ENCODE measurements at places on chromosomes 16 and 17.
A peak's percentile ranks its signal among the peaks of the same experiment; 100 is the strongest.

DNA sequence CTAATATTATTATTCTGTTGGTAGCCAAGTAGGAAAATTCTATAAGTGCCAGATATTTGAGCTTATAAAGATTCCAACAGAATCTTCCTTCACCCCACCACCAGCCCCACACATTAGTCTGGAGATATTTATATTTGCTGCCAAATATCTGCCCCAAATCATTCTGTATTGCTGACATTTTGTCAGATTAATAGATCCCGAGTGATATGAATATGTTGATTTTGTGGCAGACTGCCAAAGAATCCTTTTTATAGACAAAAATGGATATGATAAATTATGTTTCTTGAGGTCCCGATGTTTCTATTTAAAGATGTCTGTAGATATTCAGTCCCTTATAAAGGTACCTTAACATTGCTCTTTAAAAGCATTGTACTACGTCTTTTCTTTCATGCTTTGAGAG, 162.2 kb upstream of the KCNJ16 start:
- DNase-seq, result no peak

DNA sequence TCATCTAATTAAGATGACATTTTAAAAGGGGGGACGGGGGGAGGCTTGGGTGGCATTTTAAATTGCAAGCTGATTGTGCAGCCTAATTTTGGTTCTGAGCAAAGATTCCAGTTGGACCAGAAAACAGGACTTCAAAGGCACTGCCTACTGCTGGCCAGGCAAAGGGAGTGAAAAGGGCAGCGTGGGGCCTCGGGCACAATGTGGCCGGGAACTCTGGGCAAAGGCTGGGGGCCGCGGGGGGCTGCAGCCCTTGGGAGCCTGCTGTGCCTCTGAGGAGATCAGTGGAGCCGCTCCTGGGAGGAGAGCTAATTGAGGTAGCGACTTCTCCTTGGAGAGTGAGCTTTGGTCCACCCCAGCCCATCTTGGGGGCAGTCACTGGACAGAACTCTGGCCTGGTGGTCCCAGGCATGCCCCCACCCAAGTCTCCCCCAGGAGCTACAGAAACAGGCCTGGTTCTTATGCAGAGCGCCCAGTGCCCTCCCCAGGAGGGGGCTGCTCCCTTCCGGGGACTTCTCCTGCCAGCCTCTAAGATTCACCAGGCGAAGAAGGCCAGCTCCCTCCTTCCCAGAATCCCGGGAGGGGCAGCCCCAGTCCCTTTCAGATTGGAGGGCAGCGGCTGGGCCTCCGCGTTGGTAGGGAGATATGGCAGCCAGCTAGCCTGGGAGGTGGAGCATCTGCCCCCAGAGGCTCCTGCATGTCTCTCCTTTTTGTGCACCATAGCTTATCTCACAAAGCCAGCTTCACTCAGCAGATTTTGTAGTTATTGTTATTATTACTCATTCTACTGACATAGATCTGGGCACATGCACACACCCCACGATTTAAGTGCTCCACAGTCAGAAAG, 115.6 kb downstream of the GNAO1 start:
- no peak for DNase-seq

DNA sequence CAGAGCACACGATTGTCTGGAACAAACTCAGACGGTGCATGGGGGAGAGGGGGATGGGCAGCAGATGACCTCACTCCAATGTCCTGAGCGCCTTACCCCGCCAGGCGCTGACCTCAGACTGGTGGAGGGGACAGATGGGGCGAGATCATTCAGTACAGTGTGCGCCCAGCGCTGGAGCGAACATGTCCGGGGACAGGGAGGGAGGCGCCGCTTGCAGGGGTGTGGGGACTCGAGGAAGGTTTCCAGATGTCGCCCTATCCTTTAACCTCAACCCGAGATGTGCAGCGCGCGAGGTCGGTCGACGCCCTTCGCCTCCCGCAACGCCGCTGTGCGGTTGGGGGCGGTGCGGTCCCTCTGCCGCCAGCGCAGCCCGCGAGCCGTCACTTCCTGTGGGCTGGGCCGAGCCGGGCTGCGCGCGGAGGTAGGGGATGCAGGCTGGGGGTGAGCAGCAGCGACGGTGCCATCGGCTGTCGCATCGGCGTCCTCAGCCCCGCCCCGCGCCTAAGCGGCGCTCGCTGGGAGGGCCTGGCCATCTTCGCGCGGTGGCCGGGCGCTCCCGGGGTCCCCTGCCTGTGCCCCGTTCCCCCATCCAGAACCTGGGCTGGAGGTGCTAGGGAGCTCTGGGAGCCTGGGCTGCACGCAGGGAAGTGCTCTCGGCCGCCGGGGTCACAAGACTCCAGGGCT, 5.3 kb upstream of the CDR2L start:
- peak; percentile 87 for DNase-seq

DNA sequence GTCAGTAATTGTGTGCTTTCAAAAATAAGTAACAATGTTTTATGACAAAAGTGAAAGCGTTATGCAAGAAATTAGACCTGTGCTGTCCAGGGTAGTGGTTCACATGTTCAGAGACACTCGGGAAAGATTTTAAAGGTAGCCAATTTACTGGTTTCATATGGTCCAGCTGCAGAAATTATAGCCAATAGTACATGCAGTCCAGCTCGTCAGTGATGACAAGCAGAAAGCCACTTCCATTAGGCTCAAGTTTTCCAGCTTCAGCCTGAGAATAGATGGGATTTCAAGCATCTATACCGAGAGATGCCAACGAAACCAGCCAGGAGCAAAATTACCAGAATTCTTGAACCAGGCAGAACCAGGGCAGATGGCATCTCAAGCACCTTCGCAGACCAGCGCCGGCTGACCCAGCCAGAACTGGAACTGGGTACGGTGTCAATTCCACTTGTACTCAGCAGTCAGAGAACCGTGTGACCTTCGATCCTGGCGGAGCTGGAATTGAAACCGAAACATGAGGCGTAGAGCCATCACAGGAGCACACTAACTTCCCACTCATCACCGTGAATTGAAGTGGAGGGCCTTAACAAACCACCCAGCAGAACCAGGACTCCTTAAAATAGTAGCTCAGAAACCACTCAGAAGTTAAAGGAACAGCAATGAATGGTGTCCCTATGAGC, 207.9 kb upstream of the HSBP1 start:
- no peak for DNase-seq

DNA sequence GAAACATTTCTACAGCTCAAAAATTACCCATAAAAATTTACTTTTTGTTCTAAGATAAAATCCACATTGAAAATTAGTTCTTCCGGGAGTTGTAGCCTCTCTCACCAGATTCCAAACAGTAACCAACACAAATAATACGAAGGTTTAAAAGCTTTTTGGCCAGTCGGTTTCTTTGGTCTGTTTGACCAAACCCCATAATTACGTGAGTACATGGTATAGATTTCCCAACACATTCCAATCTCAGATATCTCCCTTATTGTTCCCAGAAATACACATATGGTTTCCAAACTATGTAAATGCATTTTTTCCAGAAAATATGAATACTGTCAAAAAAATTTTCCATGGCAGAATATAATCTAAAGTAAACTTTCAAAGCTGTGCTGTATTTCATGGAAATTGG, 722.0 kb downstream of the KCNJ2 start:
- no peak for DNase-seq

DNA sequence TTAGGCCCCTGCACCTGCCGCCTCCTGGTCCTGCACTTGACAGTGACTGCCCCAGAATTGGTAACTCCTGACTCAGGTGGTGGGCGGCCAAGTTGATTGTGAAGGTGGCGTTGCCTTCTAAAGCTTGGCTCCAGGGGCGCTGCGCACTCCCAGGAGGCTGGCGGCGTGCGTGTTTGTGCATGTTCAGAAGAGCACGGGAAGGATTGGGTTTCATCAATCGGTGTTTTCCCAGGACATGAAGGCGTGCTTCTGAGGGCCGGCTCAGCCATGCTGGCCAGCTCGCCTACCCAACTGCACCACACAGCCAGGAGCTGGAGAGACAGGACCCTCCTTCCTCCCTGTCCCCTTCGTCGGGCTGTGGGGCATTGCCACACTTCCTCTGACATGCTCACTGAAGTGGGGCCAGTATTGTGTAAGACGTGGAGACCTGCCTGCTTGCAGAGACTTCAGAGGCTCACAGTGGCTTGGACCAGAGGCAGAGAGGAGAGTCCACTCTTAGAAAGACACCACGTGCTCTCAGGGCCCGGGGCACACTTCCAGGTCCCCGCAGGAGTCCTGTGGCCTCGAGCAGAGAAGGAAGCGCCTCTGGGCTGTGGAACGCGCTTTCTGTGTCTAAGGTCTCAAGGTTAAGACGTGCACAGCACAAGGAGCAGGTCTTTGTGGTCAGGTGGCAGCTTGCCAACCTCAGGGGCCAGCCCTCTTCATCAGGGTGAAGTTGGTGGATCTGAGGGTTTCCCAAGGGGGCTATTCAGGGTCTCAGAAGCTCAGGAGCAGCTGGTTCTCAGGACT, 2.8 kb downstream of the RAB40C start:
- DNase-seq, result peak; percentile 78

DNA sequence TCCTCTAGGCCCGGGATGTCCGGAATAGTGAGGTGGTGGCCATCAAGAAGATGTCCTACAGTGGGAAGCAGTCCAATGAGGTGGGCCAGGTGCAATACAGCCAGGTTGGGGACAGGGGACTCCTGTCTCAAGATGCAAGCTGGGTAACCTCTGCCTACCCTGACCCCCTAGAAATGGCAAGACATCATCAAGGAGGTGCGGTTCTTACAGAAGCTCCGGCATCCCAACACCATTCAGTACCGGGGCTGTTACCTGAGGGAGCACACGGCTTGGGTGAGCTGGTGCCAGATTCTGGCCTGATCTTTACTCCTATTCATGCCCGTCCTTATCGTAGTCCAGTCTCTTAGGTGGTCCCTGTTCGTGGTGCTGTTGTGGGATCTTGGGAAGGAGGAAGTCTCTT, 4.4 kb downstream of the TAOK2 start:
- no peak for DNase-seq

DNA sequence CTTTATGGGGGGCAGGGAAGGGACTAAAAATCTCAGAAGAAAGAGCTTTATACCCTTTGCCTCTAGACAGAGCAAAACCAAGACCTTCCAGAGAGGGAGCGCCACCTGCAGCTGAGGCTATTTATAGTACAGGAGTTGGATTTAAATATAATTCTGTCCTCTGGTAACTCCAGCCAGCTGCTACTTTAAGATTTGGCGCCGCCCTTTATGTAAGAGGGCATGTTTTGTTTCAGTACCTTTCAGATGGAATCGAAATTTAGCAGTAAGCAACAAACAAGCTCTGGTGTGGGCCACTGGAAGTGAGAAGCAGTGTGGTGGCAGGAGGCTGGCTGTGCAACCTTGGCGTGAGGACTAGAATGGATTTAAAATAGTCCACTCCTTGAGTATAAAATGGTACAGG, 5.2 kb upstream of the GUCY2D start:
- DNase-seq, result peak; percentile 32

DNA sequence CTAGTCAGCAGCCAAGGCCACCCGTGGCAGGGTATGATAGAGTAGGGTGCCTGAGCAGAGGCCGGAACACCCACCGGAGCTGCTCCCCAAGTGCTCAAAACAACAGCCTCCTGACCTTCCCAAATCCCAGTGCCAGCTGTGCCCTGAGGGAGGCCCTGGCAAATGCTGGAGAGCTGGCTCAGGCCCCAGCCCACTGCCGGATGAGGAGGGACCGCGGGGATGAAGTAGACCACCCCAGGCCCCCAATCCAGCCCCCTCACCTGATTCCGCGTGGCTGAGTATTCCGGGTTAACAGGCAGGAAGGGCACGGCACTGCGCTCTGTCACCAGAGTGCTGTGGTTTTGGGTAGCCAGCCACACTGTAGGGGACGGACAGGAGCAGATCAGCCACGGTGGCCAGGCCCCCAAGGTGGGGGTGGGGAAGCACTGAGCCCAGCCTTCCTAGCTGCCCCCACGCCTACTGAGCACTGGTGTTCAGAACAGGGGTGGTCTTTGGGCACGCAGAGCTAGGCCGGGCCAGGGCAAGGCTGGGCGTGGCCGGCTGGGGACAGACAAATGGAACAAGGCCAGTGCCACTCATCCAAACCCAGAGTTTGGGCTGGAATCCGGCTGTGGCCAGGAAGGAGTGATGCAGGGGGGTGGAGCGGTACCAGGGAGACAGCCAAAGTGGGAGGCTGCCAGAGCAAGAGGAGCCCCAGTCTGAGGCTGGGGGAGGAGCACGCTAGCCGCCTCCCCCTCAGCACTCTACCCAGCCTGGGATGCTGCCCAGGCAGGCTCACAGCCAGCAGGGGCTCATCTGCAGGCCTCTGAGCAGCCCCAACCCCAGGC, 9.1 kb downstream of the TP53I13 start:
- DNase-seq, result no peak

DNA sequence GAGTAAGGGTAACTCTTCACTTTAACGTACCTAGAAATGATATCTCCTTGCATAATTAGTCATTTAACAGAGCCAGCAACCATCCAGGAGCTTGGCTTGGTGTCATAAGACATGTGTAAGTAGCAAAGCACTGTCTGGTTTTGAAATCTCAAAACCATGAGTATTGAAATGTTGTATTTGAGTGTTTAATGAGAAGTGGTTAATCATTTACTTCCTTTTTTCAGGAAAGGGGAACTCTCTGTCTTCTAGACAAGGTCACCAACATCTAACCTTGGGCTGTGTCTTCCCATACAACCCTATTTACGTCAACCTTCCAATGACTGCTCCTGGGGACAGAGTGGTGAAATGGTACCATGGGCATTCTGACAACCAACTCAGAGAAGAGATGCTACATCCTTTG, 27.1 kb downstream of the PMP22 start:
- DNase-seq, result no peak

DNA sequence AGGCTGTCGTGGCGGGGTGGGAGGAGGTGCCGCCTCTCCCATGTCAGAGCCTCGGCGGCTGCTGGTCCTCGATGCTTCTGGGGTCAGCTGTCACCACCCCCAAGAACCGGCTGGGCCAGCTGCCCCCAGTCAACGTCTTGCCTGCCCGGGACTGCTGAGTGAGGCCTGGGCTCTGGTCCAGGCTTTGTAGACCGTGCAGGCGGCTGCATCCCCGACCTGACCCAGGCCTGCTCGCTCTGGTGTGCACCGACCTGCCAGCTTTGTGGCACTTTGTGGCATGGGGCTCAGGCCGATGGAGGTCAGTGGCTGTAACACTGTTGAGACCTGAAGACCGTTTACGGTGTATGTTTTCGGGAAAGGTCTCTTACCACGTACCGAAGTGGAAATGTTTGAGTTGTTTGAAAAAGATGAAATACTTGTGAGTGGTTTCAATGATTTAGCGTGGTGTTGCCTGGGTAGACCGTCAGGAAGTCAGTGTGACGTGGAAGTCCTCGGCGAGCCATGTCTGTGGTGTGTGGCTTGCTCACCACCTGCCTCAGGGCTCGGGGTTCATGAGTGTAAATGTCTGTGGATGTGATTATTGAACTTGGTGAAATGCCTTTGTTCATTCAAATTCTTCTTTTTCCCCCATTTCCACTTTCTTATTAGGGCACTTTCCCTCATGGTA, 53.2 kb upstream of the ZNF750 start:
- no peak for DNase-seq

GRCh38 chr16:78775161-78775561, 675.7 kb downstream of the WWOX start:
- no peak for DNase-seq
